ENCODE measurements at places on chromosomes 6 and 20. TPM values are rescaled to one million over a fixed set of nuclear protein-coding genes. Genes with fewer than 3 reads are reported as not detected.

The SPATA25 gene
- total RNA-seq, result 3.6 TPM

The RFX6 gene
- total RNA-seq, result 0.72 TPM

The SOX12 gene
- total RNA-seq, result 4.1 TPM

The AVP gene
- total RNA-seq, result not detected

The RPS18 gene
- 2,699 TPM for total RNA-seq

The COL20A1 gene
- 1.2 TPM for total RNA-seq

The UTRN gene
- total RNA-seq, result 220 TPM

The ZDHHC14 gene
- total RNA-seq, result 6.5 TPM

The DPM1 gene
- 98.7 TPM for total RNA-seq

The SAMD3 gene
- total RNA-seq, result 9.1 TPM

The LY6G5C gene
- total RNA-seq, result 0.48 TPM

The PRR18 gene
- total RNA-seq, result not detected

The KCNG1 gene
- 14.9 TPM for total RNA-seq

The TRIM26 gene
- 15.6 TPM for total RNA-seq

The CNKSR3 gene
- total RNA-seq, result 8.9 TPM

The THBD gene
- total RNA-seq, result 33.5 TPM

The SNAI1 gene
- total RNA-seq, result not detected

The ARFGEF3 gene
- total RNA-seq, result 4.6 TPM

The GNMT gene
- not detected for total RNA-seq

The CAP2 gene
- 32.0 TPM for total RNA-seq

The MMP24 gene
- 0.24 TPM for total RNA-seq

The PRL gene
- total RNA-seq, result 0.48 TPM

The SLC4A11 gene
- total RNA-seq, result not detected

The C6orf132 gene
- 6.0 TPM for total RNA-seq

The FAM50B gene
- 3.9 TPM for total RNA-seq

The BTN1A1 gene
- 0.72 TPM for total RNA-seq

The RPS6KA2 gene
- total RNA-seq, result 10.1 TPM

The FAM209B gene
- not detected for total RNA-seq

The CDYL gene
- 28.2 TPM for total RNA-seq

The KCNB1 gene
- 2.4 TPM for total RNA-seq

The PDYN gene
- 1.4 TPM for total RNA-seq

The PNPLA1 gene
- total RNA-seq, result 1.4 TPM

The KIFC1 gene
- total RNA-seq, result 7.5 TPM

The GTSF1L gene
- not detected for total RNA-seq

The CRISP3 gene
- total RNA-seq, result 10.8 TPM

The LRFN2 gene
- total RNA-seq, result 1.9 TPM
